Stimulated activated CD8-positive, alpha-beta memory T cell treated with anti-CD3 and anti-CD28 coated beads, Interleukin-7, amount 100 ng/mL, for 48 hours (primary cell): ENCODE measurements at places on chromosomes 13 and 19.

DNA sequence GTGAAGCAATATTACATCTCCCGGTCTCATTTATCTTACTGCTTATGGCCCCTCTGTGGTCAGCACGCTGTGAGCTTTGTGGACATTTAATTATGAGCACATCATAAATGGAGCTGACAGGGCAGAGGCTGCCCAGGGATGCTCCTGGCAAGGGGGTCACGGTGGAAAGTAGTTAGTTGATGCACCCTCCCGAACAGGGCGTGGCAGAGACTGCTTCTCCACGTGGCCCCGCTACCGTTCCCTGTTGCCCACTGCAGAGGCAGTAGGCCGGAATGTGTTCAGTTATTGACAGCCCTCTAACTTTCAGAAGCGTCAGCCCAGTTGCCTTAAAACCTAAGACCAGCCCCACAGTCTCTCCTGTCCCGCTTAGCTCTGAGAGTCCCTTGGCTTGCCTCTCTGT, 180.3 kb upstream of the ZNF507 start:
- no peak for DNase-seq

DNA sequence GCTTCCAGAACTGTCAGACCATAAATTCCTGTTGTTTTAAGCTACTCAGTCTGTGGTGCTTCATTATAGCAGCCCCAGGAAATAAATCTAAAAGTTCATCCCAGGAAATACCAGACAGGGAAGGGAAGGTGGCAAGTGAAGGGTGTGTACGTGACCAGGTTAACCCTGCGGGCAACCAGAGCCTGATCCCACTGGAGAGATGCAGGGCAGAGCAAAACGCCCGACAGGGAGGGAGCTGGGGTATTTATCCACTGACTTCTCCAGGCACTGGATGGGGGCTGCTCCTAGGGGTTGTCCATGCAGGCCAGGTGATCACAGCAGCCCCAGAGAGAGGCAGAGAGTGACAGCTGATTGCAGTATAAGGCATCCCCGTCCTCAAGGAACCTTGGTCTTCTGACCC, 150.9 kb downstream of the CACNA1A start:
- no peak for DNase-seq

DNA sequence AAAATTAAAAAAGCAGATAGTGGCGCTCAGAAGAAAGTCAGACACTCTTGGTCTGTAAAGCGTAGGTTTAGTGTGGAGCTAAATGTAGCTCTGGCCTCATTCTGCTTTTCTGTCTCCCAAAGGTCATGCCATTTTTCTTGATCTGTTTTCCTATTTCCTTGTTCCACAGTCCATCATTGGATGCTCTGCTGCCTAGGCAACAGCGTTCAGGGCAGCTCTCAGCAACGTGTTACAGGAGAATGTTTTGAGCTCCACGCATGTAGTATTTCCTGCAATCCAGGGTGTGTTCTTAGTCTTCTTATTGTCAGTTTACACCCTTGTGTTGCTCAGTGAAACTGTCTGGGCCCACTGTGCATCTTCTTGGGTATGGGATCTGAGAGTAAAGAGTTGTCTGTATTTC, 46.0 kb upstream of the PCDH8 start:
- DNase-seq = no peak

DNA sequence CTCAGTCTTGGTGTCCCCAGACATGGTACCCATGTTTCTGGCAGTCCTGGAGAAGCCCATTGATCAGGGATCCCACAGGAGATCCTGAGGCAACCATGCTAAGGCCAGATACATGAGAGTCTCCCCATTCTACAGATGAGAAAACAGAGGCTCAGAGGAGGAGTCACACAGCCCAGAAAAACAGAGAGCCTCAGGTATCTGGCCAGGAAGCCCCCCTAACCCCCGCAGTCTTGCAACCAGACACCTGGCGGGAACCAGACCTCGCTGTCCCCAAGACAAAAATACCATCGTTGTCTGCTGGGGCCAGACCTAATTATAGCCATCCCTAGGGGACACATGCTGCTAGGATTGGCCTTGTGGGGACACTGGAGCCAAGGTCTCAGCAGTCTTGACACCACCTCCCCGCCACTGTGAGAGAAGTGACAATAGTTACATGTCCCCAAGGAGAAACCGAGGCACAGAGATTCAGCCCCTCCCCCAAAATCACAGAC, 1.6 kb upstream of the PDE4C start:
- no peak for DNase-seq

GRCh38 chr19:47067215-47067847, 18.9 kb upstream of the TMEM160 start:
- no peak for DNase-seq
